ENCODE measurements at places on chromosomes 3 and 15.

GRCh38 chr3:110814170-110815007 is 257.2 kb upstream of the NECTIN3 start:
- peak; percentile 33 for DNase-seq

GRCh38 chr3:81544385-81544784 is 217.1 kb downstream of the GBE1 start:
- DNase-seq = no peak

GRCh38 chr15:82571722-82572222 is 31.5 kb upstream of the RPS17 start:
- DNase-seq = no peak

DNA sequence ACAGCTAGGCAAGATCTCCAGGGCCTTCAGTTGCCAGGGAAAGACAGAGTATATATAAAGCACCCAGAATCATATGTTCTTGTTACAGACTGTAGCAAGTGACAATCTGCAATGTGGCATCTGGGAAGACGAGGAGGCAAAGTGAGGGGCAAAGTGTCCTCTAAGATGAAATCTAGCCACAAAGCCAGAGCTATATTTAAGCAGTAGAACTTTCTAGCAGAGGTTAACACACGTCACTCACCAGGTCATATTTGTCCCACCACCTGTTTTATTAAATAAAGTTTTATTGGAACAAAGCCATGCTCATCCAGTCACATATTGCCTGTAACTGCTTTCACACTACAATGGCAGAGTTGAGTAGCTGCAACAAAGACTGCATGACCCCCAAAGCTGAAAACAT is 51.5 kb downstream of the PDZRN3 start:
- no peak for DNase-seq

DNA sequence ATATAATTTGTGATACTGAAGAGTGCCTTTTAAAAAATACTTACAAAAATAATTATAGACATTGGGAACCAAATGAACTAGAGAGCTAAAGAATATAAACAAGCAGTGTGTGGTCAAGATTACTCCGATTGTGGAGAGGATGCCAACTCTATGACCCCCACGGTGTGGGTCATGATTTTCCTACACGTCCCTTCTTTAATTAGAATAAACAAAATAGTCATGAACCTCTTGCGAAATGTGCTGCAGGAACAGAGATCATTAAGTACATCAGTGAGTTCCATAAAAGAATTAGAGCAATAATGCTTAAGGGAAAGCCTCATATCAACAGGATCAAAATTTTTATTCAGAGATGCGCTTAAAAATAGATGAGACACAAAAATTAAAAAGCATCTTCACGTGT is 476.6 kb upstream of the ROBO1 start:
- no peak for DNase-seq

GRCh38 chr3:97464035-97464434 is 300.5 kb upstream of the ARL6 start:
- DNase-seq = no peak

DNA sequence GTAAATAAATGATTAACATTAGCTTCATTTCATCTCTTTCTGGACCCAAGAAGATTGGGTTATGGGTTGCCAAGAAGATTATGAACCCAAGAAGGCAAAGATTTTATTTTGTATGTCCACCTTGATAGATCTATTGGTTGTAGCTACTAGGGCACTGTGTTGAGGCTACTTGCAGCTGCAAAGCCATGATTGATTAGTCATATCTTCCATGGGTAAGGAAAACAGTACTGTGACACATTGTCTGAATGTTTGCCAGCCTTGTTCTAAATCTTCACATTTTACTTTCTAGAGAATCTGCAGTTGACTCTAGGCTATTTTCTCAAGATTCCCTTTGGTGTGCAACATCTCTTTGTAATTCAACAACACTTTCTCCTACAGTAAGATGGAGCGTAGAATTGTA is 229.2 kb upstream of the KCNH8 start:
- DNase-seq = no peak

DNA sequence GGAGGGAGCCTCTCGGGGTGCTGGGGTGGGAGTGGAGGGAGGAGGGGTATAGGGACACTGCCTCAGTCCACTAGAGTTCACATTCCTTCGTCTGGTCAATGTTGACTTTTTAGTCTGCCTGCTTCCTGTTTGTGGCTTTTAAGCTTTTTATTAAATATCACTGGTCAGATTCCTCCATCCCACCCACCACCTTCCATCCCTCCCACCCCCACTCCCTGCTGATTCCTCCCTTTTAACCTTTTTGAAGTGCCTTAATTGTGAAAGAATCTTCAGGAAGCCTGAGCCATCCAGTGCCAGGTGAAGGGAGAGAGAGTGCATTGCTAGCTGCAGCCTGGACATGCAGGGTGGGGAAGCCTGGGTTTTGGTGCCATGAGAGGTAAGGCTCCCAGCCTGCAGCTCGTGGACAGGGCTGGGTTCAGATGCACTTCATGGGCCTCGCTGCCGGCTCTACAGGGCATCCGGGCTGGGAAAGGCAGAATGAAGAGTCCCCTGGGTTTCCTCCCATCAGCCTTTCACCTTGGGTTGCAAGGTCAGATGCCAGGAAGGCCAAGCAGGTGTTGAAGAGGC is 105.9 kb downstream of the DNAJB8 start:
- DNase-seq = no peak

DNA sequence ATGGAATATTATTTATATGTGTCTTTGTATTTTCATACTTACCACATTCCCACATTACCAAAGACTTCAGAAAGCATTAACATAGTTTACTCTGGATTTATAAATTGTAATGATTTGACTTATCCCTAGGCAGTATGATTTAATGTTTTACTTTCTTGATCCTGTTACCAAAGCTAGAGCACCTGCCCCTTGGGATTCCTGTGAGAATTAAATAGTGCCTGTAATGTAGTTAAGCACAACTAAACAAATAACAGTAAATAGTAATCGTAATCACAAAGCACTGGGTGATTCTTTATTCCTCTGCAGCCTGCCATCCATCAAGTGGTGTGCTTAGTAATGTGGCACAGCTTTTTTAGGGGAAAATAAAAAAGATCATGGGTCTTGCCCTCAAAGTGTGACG is 39.1 kb downstream of the ATP2C1 start:
- DNase-seq = no peak

DNA sequence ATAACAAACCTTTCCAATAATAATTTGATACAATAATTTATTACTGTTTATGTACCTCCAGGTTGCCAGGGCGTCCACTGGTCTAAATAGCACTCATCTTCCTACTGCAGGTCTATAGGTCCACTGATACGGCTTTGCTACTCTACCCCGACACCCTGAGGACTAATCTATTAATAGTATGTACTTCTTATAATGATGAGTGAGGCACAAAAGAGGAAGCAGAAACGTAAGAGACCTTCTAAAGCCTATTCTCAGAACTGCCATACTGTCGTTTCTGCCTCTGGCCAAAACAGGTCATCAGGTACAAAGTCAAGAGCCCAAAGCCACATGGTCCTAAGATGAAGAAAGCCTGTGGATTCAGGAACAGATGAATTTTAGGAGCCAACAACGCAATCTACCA is 163.2 kb upstream of the GRM7 start:
- no peak for DNase-seq

GRCh38 chr3:182803596-182803995 is 10.3 kb downstream of the ATP11B start:
- DNase-seq = no peak

DNA sequence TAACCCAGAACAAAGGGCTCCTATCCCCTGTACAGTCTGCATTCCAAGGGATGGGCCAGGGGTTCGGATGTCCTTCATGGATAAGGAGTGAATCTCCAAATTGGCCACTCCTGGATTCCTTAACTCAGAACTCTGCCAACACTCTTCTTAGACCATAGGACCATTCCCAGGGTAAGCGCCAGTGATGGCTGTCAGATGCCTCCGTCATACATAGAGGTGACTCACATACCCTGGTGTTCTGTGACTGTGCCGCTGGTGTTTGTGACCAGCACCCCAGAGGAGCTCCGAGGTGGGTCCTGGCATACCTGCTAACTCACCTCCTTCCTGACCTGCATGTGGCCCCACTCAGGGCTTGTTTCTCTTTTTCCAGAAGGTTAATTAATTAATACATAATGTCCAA is 134.7 kb downstream of the KLF13 start:
- DNase-seq = no peak

DNA sequence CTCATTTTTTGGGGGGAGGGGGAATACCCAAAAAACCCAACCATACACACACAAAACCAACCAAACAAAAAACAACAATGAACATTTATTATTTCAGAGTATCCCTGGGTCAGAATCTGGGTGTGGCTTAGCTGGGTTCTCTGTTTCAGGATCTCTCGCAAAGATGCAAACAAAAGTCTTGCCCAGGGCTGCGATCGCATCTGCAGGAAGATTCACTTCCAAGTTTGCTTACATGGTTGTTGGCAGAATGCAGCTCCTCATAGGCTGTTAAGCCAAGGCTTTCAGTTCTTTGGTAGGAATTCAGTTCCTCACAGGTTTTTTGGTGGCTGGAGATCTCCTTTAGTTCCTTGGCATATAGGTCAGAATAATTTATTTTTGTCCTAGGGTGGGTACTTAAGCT is 13.7 kb upstream of the ARIH1 start:
- no peak for DNase-seq

- no peak for DNase-seq
Observed at GRCh38 chr3:65676580-65676979, 362.1 kb downstream of the MAGI1 start.

DNA sequence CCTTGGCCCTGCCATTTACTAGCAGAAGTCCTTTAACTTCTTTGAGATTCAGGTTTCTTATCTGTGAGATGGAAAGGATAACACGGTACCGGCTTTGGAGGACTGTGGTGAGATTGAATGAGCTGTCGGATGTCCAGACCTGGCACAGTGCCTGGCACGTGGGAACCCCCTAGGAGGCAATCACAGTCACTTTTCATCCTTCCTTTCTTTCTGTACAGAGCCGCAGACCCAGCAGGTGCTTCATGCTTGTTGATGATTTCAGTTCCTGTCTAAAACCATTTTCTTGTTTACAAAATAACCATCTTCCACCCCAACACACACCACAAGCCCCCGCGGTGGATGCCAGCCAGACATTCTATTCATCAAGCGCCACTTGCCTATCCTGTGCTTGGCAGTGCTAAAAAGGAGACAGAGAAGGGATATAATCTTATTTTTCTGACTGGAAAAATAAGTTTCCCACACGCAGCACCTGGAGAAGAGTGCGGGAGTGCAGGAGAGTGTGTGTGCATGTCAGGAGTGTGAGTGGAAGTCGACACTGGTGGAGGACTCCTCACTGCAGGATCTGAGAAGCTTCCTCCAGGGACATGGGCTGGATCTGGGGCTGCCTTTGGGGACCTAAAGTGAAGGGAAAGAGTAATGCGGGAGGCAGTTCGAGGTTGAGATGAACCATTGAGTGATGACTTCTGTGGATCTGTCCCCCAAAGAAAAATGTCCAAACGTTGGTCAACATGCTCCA is 85.7 kb downstream of the ST6GAL1 start:
- DNase-seq = no peak

- no peak for DNase-seq
Observed at GRCh38 chr15:69987492-69988489, 109.9 kb downstream of the TLE3 start.

DNA sequence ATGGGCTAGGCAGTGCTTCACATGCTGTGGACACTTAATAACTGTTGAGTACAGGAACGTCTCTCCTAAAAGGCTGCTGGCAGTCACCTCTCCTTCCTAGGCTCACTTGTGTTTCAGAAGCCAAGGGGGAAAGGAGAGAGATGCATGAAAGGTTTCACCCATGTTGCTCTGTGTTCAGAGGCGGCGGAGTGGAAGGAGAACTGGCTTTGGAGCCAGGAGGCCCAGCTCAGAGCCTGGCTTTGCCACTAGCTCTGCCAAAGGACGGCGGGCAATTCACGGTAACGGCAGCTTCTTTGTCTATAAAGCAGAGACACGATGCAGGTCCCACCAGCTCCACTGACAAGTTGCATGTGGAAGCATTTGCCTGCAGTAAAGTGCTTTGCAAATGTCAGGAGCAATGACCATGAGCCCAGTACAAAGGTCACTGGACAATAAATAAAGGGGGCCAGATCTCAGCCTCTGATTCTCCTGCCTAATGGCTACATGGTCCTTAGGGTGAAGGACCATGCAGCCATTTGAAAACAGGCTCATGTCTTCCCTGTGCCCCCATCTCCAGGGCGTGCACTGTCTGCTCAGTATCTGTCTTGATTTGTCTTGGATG is 171.7 kb upstream of the TLE3 start:
- DNase-seq = no peak

- DNase-seq = no peak
Observed at GRCh38 chr3:142081178-142081577, 68.2 kb downstream of the TFDP2 start.

DNA sequence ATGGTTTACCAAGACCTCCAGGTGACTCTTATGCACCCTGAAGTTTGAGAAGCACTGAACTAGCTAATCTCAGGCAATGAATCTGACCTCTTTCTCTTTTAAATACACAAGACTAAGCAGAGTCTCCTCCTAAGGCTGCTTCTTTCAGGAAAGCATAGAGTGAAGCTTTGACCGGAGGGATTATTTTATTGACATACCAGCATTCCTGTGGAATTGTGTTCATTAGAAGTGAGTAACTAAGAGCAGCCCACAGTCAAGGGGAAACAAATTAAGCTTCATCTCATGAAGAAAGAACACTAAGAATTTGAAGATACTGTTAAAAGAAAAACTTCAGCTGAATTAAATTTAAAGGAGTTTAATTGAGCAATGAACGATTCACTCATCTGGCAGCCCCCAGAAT is 963.5 kb downstream of the NTRK3 start:
- no peak for DNase-seq

DNA sequence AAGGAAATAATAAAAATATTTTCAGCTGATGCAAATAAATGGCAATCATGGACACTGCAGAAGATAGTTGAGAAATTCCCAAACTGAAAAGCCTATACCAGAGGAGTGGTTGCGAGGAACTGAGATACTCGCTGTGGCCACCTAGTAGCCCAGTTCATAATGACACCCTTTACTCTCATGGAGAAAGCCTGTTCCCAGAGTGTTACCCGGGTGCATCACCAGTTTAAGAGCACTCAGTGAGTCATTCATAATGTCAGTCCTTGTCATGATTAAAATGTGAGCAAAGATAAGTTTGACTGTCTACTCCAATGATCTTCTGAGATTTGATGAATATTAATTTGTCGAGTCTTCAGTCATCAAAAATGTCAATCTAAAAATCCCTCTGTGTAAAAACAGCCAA is 138.4 kb upstream of the LRRC3B start:
- no peak for DNase-seq

DNA sequence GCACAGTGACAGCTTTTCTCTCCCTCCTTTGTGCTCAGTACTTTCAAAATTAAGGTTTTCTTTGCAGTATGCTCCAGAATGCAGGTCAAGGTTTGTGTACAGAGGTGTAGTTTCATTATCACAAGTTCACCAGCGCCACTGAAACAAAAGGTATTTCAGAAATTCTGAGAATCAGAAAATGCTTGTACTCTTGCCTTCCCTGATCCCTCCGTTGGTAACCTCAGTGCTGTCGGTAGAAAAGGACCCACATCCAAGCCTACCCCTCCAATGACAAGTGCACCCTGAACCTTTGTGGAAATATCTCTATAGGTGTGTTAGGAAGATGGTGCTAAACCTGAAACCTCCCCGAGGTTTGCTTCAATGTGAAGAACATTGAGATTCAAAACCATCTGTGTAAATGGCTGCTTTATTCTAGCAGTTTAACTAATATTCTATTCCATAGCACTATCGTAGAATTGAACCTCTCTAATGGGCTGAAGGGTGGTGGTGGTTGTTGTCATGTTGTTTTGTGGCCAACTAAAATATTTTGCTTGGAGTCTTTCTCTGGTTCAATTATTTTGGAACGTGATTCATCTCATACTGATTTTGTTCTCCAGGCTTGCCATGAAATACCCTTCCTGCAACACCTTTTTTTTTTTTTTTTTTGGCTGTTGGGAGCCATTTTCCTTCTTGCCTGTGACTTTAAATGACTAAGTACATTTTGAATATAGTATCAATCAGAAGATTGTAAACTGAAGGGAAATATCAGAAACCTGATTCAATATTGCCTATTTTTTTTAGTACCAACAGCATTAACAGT is 20.7 kb downstream of the ZBTB38 start:
- DNase-seq = no peak
